ENCODE measurements at places on chromosomes 13 and 19. TPM values are rescaled to one million over a fixed set of nuclear protein-coding genes. Genes with fewer than 3 reads are reported as not detected.

The CYP2S1 gene
- 5.7 TPM for total RNA-seq

The KLK3 gene
- not detected for total RNA-seq

The LRRC25 gene
- total RNA-seq, result 0.15 TPM

The TEAD2 gene
- 24.3 TPM for total RNA-seq

The DOCK9 gene
- total RNA-seq, result 17.0 TPM

The KCNJ14 gene
- total RNA-seq, result 1.2 TPM

The ALOX5AP gene
- total RNA-seq, result 0.29 TPM

The DCT gene
- 0.17 TPM for total RNA-seq
